ENCODE measurements at places on chromosomes 3 and 15.

DNA sequence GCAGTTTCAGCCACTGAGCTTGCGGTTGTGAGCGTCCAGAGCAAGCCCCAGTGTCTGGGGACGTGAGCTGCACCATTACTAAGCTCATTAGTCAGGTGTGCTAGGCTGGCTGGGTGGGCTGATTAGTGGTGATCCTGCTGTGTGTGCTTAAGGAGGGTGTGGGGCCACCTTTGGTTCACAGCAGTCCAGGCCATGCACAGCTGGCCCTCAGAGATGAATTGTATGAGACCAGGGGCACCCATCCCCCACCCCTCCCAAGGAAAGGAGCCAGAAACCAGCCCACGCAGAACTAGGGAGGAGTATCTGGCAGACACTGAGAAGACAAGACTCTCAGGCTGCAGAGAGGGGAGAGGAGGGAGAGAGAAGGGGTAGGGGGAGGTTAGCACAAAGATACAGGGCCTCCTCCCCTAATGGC, 3.8 kb downstream of the TYRO3 start:
- DNase-seq: no peak

- no peak for DNase-seq
Measured at GRCh38 chr3:16559653-16560365, 45.4 kb downstream of the DAZL start.

DNA sequence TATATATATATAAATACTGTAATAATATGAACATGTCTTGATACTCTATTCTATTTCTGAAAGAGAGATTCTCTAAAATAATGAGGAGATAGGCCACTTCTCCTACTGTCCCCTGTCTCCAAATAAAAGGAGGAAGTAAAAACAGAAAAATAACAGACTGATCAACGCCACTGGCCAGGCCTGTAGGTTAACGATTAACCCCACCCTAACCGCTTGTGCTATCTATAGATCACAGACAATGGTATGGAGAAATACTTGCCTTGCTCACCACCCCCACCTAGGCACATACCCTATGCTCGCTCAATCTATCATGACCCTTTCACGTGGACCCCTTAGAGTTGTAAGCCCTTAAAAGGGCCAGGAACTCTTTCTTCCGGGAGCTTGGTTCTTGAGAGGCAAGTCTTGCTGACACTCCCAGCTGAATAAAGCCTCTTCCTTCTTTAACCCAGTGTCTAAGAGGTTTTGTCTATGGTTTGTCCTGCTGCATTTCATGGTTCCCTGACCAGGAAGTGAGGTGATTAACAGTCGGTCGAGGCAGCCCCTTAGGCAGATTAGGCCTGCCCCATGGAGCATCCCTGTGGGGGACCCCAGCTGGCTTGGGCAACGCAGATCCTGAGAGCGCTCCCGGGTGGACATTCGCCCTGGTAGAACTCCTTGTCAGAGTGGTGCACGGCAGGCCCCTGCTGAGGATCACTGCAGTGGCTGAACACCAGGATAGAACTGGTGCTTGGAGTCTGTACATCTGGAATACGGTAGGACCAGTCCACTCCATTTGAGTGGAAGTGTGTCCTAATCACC, 521.8 kb upstream of the CNTN3 start:
- no peak for DNase-seq

DNA sequence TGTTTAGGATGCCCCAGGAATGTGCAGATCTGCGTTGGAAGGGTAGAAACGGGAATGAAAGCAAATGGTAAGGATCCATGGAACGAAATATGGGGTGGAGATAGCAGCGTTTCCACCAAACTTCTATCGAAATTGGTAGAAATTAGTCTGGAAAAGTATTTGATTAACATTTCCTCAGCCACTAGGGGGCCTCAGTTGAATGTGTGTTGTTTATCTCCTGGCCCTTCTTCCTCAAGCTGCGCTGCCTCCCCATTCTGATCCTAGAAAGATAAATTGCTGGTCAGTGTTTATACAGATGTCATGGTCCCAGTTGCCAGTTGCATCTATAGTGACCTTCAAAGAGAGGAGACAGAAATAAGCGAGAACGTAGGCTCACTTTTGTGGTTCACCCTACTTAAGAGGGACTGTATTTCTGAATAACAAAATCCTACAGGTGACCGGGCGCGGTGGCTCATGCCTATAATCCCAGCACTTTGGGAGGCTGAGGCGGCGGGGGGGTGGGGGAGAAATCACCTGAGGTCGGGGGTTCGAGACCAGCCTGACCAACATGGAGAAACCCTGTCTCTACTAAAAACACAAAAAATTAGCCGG, 457.1 kb downstream of the SQOR start:
- DNase-seq: no peak

DNA sequence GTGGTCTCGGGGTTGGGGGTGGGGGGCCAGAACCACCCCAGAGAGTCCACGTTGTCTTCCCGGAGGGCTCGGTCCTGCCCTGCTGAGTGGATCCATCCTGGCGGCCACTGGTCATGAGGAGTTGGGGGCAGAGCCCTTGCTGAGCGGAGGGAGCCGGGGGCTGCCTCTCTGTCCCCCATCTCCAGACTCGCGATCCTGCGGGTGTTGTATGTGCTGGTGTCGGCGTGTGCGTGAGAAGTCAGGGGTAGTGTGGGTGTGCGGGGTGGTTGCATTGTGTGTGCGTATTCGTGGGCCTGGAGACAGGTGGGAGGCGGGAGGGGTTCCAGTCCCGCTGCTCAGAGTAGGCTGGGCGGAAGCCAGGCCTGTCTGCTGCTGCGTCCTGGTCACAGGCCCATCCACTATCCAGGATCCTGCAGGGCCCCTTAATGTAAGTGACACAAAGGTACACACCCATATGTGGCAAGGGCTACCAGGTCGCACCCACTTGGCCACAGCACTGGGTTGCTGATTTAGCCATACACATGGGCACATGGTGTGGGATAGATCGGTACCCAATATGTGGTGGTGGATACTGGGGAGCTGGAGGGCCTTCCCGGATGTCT, 30.7 kb downstream of the NBEAL2 start:
- DNase-seq: no peak

- DNase-seq: no peak
Measured at GRCh38 chr3:188400494-188401243, 246.7 kb downstream of the LPP start.

GRCh38 chr15:80970018-80970657, 19.5 kb downstream of the MESD start:
- peak; percentile 12 for DNase-seq

DNA sequence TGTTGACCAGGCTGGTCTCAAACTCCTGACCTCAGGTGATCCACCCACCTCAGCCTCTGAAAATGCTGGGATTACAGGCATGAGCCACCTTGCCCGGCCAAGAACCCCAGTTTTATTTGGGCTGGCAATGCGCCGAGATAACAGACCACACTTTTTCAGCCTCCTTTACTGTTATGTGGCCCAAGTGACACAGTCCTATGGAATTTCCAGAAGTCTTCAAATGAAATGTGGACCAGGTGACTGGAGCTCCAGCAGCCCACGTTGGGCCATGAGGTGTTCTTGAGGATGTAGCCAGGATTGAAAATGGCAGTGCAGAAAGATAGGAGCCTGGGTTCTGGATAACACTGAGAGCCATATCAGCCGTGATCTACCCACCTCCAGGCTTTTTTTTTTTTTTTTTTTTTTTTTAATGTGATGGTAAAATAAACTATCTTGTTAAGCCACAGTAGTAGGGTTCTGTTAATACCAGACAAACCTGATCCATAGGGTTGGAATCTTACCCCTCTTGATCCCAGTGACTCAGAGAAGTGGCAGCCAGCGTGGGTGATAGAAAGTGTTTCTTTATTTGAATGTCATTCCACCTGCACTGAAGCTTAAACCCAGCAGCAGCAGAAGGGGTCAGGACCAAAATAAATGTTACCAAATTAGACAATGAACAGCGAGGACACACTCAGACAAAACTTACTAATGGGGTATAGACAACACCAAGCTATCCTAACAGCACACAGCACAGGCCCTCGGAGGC, 55.6 kb downstream of the LHFPL4 start:
- DNase-seq: no peak

- no peak for DNase-seq
Measured at GRCh38 chr15:101537483-101538080, 48.1 kb upstream of the PCSK6 start.

GRCh38 chr3:32844322-32844654, 26.5 kb downstream of the TRIM71 start:
- no peak for DNase-seq

DNA sequence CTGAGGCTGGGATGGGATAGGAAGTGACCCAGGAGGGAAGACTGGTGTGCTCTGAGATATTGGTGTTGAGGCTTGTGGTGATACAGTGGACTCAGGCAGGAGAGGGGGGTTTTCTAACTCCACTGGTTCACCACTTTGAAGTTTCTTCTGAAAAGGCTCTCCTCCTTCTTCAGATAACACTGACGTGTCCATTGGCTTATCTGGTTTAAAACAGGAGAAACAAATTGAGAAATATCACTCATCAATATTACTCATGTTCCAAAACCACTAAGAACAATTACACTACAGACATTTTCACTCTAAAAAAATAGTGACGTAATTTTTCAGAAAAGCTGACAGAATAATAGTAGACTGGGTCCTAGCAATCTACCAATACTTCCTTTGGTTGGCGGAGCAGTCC, 23.1 kb downstream of the TP53BP1 start:
- no peak for DNase-seq

Data from activated naive CD4-positive, alpha-beta T cell (primary cell).